CD4-positive, alpha-beta memory T cell (primary cell): ENCODE measurements at places on chromosomes 4 and X. TPM values are rescaled to one million over a fixed set of nuclear protein-coding genes. Genes with fewer than 3 reads are reported as not detected.

DNA sequence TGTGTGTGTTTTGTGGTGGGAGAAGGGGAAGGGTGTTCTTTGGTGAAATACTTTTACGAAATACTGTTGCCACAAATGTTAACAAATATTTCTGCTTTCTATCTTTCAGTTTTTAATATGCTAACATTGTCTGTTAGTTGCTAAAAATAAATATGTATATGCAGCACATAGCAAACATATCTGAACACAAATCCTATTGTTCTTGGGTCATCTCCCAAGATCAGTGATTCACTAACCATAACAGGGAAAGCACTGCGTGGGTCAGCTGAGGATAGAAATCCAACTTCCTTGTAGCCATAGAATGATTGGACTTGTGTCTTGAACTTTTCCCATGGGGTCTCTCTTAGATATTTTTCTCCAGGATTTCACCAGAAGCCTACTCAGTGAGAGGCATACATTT is 250.3 kb upstream of the FAM47A start:
- DNase-seq, result no peak

- no peak for DNase-seq
Observed at GRCh38 chrX:119391279-119391678, 7.9 kb upstream of the SLC25A43 start.

DNA sequence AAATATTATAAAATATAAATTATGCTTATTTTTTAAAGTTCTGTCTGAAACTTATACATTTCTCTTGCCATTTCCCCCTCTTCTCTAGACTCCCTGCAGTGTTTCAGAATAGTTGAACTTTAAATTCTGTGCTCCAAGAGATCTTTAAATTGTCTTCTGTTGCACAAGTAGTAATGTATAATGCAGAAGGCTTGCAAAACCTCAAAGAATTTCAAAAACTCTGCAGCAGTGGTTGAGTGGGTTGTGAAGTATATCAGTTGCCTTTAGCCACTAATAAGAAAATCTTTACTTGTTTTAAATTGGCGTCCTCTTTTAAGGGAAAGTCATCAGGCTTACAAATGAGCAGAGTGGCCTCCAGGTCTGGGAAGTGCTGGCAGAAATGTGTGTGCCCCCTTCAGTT is 1153.3 kb upstream of the PABPC4L start:
- no peak for DNase-seq

DNA sequence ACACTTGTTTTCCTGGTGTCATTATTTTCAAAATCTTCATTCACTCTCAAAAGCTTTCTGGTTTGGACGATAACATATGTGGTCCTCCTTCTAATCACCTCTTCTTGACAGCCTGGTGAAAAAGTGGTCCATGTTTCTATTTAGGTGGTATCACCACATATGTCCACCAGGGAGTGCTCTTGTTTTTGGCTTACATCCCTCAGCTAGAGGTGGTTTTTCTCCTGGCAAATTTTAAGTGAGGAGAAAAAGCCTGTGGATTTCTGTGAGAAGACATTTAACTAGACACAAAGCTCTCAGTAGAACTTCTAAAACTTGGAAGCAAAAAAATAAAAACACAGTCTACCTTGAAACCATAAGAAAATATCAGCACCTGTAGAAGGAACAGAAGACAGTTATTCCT is 58.0 kb upstream of the FRMPD4 start:
- no peak for DNase-seq

- no peak for DNase-seq
Observed at GRCh38 chr4:128768373-128768996, 41.0 kb upstream of the JADE1 start.

DNA sequence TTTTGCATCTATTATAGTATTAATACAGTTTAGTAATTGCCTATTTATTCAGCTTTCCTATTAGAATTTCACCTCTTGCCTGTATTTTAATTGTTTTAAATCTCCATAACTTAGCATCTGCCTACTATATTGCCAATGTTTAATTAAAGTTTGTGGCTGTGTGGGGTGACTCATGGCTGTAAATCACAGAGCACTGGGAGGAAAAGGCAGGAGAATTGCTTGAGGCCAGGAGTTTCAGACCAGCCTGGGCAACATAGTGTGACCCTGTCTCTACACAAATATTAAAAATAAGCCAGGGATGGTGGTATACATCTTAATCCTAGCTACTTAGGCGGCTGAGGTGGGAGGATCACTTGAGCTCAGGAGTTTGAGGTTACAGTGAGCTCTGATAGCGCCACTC is 14.5 kb upstream of the CCSER1 start:
- no peak for DNase-seq

GRCh38 chr4:105150503-105150902 is 3.8 kb downstream of the TET2 start:
- no peak for DNase-seq

DNA sequence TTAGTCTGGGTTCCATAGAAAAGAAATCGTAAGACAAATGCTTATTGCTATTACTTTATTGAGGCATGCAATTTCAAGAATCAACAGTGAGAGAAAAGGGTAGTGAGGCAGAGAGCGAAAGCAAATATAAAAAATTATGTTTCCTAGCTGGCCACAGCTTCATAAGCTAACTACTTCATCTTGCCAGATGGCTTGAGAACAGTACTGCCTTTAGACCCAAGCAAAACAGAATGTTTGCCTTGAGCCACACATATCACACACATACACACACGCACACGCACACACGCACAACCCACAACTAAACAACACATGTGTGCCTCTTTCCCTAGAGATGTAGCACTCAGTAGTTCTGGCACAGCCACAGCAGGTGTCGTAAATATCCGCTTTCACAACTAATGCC is 31.6 kb upstream of the NR0B1 start:
- DNase-seq, result no peak

DNA sequence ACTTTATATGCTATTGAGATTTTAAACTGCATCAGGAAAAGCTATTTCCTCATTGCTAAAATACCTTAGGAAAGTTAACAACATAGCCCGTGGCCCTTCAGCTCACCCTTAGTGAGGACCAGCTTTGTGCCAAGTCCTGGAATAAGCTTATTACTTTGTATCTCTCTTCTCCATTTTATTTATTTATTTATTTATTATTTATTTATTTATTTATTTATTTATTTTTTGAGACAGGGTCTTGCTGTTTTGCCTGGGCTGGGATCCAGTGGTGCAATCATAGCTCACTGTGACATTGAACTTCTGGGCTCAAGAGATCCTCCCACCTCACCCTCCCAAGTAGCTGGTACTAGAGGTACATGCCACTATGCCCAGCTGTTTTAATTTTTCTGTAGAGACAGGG is 6.3 kb downstream of the RHOXF1 start:
- no peak for DNase-seq

DNA sequence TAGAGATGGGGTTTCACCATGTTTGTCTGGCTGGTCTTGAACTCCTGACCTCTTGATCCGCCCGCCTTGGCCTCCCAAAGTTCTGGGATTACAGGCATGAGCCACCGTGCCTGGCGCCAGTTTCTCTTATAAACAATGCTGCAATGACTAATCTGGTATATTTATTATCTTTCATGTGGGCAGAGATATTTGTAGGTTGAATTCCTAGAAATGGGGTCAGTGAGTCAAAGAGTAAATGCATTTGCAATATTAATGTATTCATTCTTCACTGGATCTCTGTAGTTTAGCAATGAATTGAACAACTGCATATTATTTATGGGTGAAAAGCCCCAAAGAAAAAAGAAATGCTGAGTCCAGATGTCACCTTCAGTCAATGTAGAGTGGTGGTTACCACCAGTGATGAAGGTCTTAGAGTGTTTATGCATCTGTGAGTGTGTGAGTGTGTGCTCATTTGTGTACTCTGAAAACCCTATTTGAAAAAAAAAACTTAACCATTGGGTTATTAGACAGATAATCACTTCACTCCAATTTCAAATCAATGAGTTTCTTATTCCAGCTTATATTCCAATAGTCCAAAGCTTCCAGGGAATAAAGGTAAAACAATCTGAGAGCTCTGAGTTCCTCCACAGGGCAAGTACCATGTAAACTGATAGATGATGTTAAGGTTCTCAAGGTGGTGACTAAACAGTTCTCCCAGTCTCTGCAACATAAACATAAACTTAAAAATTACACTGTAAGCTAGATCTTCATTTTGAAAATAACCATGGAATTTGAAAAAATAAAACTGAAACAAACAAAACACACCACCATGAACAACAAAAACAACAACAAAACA is 22.6 kb upstream of the CD38 start:
- DNase-seq, result no peak

- no peak for DNase-seq
Observed at GRCh38 chr4:102629673-102630072, 128.5 kb downstream of the NFKB1 start.

GRCh38 chr4:189206953-189207352 is 733.7 kb upstream of the FRG1 start:
- no peak for DNase-seq

GRCh38 chrX:94400488-94400887 is 726.5 kb downstream of the FAM133A start:
- DNase-seq, result no peak

GRCh38 chr4:158322109-158322508 is 111.8 kb downstream of the TMEM144 start:
- no peak for DNase-seq

- no peak for DNase-seq
Observed at GRCh38 chr4:45475548-45475947, 648.3 kb downstream of the GABRG1 start.

DNA sequence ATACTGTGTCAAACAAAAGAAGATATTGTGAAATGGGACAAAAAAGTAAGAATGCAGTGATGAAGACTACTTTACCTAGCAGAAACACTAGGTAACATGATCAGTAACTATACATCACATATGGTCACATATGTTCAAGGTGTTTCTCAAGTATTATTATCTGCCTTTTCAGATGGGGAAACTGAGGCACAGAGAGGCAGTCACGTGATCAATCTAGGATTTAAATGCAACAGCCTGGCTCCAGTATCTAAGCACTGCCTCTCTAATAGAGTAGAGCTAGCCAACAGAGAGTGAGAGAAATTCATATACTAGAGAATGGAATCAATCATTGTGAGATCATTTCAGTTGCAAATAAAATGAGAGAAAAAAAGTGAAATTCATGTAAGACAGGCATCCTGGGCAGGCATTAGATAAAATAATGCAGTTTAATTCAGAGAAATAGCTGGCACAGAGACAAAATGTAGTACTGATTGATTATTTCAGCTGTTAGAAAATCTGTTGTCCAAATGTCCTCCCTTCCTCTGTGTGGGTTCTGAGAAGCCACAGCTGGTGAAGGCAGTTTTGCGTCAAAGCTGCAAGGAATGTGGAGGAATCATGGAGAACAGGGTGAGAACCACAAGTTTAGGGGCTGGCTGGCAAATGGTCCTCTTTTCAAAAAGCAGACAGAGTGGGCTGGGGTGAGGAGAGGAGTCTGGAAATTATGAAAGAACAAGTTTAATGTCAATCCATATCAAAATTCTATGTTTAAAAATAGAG is 26.0 kb downstream of the SMIM43 start:
- no peak for DNase-seq

- DNase-seq, result no peak
Observed at GRCh38 chr4:35541888-35542213, 702.5 kb downstream of the ARAP2 start.

- no peak for DNase-seq
Observed at GRCh38 chr4:88172987-88173386, 14.5 kb upstream of the ABCG2 start.

DNA sequence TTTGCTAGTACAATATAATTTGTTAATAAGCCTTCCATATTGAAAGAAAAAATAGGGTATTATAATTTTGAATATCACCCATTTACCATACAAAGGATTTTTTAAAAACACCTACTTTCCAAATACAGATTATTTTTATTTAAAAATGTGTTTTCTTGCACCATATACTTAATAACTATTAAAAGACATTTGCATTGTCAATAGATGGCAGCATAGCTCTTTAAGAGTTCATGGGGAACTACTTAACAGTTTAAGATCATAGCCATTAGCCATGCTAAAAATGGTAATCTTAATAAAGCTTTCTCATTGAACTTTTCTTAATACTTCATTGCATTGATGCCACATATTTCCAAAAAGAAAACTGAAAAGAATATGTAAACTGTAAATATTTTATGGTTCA is 1995.9 kb downstream of the C4orf33 start:
- DNase-seq, result no peak

- DNase-seq, result no peak
Observed at GRCh38 chrX:136754651-136755050, 26.1 kb downstream of the ARHGEF6 start.

GRCh38 chr4:113024388-113024787 is 25.1 kb upstream of the ANK2 start:
- no peak for DNase-seq

- peak; percentile 25 for DNase-seq
Observed at GRCh38 chrX:76555816-76556215, 128.3 kb downstream of the MAGEE1 start.

DNA sequence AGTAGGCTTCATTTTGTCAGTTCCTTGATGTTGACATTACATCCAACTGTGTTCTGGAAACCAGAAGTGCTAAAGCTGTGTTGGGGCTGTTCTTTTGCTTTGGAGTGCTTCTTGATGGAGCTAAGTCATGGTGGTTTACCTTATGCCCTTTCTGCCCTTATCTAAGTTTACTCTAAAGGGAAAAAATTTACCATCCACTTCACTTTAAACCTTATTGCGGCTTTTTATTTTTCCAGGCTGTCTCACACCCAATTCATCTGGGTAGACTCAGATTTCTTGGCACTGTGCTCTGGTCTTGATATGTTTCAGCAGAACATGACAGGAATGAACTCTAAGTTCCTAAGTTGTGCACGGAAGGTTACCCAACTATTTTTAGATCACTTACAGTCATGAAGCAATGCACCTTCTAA is 104.7 kb upstream of the TTC29 start:
- no peak for DNase-seq

GRCh38 chr4:610411-611261 is 14.7 kb upstream of the PDE6B start:
- no peak for DNase-seq

DNA sequence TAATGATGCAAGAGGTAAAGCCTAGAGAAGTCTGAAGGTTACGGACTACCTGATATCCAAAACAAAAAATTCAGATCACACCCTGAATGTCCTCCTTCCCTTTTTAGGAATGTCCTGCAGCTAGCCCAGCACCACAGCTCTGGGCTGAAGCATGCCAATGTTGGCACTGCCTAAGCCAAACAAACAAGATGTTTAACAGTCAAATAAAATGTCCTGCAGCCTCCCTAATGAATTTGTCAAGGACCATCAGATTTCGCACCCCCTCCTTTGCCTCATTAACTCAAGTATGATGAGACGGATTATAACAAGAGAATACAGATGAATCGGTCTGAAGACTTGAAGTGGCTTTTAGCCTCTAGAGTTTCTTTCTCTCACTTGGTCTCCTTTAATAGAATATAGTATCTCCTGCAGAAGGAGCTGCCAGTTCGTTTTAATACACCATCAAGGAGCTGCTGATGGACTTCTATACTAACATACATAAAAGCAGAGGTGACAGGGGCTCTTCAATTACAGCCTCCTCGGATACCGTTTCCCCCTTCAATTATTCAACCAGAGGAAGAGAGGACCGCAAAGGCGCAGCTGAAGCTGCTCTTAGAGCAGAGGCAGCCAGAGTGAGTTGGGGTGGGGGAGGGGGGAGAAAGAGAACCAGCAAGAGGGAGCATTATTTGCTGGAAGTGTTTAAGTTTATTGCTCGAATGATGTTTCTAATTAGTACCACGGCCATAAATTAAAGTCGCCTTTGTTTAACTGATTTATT is 3.0 kb upstream of the MAB21L2 start:
- no peak for DNase-seq

Gene GRSF1
- total RNA-seq, result 47.0 TPM

Gene GK
- total RNA-seq, result 7.7 TPM

Gene EVC
- total RNA-seq, result 2.1 TPM

Gene CFP
- 29.0 TPM for total RNA-seq

Gene CCDC110
- 0.90 TPM for total RNA-seq

Gene ABCB7
- 29.4 TPM for total RNA-seq

Gene FAM241A
- total RNA-seq, result 2.7 TPM

Gene PCDH10
- total RNA-seq, result not detected

Gene FGF13
- total RNA-seq, result not detected
